ENCODE measurements at places on chromosomes 3 and 15. TPM values are rescaled to one million over a fixed set of nuclear protein-coding genes. Genes with fewer than 3 reads are reported as not detected.

The TBCCD1 gene
- 6.3 TPM for total RNA-seq

GRCh38 chr3:72658466-72659100, 189.7 kb downstream of the SHQ1 start:
- no peak for DNase-seq

GRCh38 chr15:82298520-82298919, 35.9 kb downstream of the SAXO2 start:
- no peak for DNase-seq

DNA sequence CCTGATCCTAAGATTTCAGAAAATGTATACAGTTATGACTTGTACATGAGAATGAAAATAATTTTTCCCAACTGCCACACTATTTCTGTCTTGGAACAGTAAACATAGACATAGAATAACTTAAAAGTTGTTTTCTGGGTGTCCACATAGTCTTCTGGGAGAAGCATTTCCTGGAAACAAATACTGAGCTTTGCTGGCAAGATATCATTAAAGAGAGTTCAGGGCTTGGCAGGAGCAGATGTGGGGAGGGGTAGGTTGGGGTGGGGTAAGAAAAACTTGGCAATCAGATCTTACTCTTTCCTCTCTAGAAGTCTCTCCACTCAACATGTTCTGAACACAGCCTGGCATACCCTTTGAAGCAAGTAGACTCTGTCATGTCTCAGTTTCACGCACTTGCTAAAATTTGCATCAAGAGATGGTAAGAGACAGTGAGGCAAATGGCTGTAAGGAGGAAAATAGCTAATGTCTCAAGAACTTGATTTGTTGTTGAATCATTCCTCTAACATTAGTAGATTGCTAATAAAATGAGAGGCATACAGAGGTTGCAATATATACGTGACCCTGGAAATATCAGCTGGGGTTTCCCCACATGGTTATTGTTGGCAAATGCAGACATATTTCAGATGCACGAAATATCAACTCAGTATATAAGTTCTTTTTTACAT, 27.3 kb upstream of the ABI3BP start:
- DNase-seq, result no peak

DNA sequence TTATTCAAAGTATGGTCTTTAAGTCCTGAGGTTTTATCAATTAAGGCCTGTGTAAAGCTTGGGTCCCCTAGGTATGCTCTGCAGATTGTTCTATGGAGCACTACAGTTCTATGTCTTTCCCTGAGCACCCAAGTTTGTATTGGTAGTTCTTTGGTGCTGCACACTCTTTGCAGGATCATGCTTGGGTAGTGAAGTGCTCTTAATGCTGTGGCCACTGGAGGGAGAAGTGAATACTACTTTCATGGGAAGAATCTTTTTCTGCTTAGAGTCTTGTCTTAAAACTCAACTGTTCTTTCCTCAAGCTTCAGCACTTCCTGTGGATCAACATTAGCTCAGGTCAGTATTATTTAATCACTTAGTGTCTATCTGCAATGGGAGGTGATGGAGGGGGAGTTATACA, 93.6 kb upstream of the CFAP20DC start:
- no peak for DNase-seq

DNA sequence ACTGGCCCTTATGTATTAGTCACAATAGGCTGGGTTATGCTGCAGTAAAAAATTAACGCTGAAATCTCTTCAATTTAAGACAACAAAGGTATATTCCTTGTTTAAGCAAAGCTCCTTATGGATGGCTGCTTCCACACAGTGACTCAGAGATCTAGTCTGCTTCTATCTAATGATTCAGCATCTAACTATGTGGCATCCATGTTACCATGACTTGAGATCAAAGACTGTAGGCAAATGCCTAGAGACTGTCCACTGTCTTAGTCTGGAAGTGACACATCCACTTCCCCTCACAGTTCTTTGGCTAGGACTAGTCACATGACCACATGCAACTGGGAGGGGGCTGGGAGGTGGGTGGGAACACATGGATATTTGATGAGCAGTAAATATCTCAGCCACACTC, 61.3 kb upstream of the PSMD6 start:
- DNase-seq, result no peak

- DNase-seq, result no peak
Observed at GRCh38 chr3:117059956-117060270, 350.3 kb downstream of the TUSC7 start.

- no peak for DNase-seq
Observed at GRCh38 chr3:127762787-127763105, 59.6 kb downstream of the MGLL start.

All from umbilical cord (tissue), 2 donors.